ENCODE measurements at places on chromosomes 12 and 14. TPM values are rescaled to one million over a fixed set of nuclear protein-coding genes. Genes with fewer than 3 reads are reported as not detected.
A peak's percentile ranks its signal among the peaks of the same experiment; 100 is the strongest.

IQSEC3 gene
- polyA plus RNA-seq, result 6.9 TPM

DNA sequence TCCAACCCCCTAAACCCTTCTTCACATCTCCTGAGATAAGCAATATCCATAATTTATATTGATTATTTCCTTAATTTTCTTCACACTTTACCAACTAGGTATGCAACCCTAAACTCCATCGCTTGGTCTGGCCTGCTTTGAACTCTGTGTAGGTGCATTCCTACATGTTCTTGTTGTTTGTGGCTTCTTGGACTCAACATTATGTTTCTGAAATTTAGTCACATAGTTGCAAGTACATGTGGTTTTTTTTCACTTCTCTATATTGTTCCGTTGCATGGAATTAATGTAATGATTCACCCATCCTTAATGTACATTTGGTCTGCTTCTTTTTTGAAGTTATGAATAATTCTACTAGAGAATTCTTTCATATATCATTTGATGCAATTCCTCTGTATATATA, 1.6 kb upstream of the TAS2R30 start:
- no peak overlapping the region for H3K27ac ChIP-seq
- H3K36me3 ChIP-seq, result no peaks in the 10 kb centered on the region
- no peak overlapping the region for H3K4me3 ChIP-seq

- no peak overlapping the region for H3K27ac ChIP-seq
- no peak for DNase-seq
- H3K36me3 ChIP-seq, result no peaks in the 10 kb centered on the region
- no peaks in the 10 kb centered on the region for H3K4me1 ChIP-seq
- H3K27me3 ChIP-seq, result no peaks in the 10 kb centered on the region
These were observed 336.7 kb upstream of the RPL10L start for GRCh38 chr14:46988312-46988711.

DNA sequence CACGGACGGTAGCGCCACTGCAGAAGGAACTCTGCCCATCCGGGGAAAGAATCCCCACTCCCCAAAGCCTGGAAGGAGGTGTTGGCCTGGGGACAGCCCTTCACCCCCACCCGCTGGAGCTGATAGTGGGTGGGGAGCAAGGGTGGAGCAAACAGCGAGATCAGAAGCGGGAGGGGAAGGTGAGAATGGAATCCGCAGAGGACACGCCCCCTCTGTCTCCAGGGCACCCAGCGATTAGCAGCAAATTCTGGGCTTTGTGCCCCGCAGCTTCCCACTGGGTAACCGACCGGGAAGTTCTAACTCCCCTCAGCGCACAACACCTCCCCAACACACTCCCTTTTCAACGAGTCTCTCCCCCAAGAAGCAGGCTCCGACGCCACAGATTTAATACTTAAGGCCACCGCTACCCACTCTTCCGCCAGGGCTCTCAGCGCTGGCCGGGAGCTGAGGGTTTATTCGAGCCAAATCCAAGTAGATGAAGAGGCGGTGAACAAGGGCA, 1.4 kb downstream of the SLC25A29 start:
- peak overlapping the region; percentile 89 for H3K27ac ChIP-seq
- no peaks in the 10 kb centered on the region for H3K27me3 ChIP-seq
- peak; percentile 52 for DNase-seq
- peak overlapping the region; percentile 63 for H3K4me3 ChIP-seq
- no peaks in the 10 kb centered on the region for H3K4me1 ChIP-seq
- no peaks in the 10 kb centered on the region for H3K36me3 ChIP-seq
